ENCODE measurements at places on chromosomes 7 and 10.

DNA sequence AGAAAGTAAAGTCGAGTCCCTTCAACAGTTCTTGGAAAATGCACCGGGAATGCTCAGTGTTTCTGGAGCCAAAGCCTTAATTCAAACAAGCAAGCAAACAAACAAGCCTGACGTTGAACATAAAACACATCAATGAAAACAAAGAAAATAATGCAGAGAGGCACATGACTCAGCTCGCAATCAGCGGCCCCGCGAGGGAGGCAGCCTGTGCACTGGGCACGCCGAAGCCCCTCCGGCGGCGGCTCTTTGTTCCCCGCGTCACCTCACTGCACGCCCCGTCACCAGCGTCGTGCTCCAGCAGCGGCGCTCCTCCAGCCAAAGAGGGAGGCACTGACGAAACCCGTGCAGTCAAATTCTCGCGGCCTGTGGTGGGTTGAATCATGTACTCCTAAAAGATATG lies 151.5 kb downstream of the DNAJB6 start:
- DNase-seq: no peak

GRCh38 chr10:79298403-79299244 lies 48.6 kb upstream of the PPIF start:
- DNase-seq: peak; percentile 79

DNA sequence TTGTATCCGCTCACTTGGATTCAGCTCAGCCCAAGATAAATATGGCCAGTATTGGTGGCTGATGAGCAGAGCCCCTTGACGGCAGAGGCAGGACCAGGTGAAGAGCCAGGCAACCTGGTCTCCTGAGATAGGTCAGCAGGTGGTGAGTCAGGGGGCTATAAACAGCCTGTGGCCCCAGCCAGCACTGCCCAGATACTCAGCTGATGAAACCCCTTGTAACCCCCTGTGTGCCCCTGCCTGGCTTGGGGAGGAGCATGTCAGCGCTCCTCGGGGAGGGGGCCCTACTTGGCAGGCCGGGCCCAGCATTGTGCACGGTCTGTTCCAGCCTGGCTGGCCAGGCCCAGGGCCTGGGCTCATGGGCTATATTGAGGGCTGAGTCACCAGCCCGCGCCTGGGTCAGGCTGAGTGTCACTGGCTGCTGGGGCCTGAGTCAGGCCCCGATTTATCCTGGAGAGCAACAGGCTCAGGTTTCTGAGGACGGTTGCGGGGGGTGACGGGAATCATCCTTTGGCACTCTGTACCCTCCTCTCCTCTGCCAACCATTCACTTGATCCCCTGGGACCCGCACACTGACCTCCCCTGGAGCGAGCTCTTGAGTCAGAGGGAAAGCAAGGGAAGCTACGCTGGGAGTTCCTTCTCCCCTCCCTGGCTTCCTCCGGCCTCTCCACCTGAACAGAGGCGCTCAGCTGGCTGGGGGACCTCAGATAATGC lies 2.8 kb upstream of the FLNC start:
- no peak for DNase-seq

DNA sequence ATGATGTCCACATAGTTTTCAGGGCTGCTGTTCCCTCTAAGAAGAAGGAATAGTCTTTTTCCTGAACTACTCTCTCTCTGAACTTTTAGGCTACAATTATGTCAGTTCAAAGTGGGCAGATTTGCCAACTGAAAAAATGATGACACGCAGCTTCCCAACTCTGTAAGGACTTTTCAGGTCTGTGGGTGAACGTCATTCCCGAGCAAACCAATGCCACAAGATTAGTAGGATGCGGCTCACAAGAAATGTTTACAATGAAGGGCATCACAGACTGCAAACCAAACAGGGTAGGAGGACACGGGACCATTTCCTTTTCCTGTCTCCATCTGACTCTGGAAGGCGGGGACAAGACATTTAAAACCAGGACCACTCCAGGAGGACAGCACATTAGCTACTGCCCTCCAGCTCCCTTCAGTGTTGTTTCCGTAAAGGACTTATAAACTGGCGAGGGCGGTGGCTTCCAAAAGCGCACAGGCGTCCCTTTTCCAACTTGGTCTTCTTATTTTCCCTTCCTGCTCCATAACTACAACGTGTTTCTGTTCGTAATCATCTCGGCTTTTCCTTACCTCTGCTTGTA lies 539 bp upstream of the MKLN1 start:
- DNase-seq: peak; percentile 65

DNA sequence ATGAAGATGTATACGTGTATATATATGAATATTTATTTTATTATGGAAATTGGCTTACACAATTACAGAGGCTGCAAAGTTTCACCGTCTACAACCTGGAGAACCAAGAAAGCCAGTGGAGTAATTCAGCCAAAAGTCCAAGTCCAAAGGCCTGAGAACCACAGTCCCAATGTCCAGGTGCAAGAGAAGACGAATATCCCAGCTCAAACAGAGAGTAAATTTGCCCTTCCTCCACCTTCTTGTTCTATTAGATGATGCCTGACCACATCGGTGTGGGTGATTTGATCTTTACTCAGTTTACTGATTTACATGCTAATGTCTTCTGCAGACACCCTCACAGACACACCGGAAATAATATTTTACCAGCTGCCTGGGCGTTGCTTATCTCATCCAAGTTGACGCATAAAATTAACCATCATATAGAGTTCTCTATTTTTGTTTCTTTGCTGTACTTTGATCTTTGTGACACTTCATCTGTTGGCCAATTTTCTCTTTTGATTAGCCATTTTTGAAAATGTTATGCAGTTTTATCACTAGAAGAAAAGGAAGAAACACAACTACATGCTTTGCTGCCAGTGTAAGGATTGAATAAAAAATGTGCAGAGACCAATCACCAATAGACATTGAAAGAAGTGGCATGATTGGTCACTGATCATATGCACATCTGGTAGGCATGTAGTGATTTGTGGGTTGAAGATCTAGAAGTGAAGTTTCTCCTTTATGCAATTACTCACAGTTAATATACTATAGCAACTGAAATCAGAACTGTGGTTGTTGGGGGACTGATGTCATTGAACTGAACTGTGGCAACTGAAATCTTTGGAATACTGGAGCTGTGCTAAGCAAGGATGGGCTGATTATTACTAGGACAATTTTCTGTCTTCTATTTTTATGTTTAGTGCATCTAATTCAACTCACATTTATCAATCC lies 68.5 kb downstream of the EPDR1 start:
- no peak for DNase-seq

- DNase-seq: no peak
Measured at GRCh38 chr7:37633048-37633447, 50.5 kb upstream of the GPR141 start.

DNA sequence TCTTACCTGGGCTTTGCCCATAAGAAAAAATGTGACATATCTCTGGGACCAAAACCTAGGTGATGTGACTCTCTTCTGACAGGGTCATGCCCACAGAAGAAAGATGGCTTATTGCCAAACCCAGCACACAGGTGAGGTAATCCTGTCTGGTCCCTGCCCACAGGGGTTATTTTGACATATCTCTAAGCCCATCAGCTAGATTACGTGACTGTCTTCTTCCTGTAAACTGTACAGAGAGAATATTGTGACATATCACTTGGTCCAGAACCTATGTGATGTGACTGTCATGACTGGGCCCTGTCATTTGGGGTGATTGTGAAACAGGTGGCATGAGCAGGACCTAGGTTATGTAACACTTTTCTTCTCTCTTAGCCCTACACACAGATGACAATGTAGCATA lies 48.8 kb upstream of the ZNF680 start:
- no peak for DNase-seq

- peak; percentile 9 for DNase-seq
Measured at GRCh38 chr7:21543528-21544302, 876 bp downstream of the DNAH11 start.

DNA sequence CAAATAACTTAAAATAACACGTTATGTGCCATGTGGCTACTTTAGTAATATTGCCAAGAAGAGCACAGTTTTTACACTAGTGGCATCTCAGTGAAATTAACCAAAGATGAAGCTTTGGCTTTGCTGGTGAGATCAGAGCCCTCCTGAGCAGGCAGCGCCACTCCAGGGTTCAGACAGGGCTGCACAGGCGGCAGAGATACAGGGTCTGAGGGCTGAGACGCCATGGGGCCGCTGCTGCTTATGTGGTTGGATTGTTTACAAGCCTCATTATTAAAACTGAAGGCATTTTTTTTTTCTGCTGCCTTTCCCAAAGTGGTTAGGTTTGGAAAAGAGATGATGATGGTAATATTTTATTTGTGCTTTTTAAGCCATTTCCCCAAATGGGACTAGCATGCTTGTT lies 68.8 kb upstream of the DNAJB6 start:
- no peak for DNase-seq

DNA sequence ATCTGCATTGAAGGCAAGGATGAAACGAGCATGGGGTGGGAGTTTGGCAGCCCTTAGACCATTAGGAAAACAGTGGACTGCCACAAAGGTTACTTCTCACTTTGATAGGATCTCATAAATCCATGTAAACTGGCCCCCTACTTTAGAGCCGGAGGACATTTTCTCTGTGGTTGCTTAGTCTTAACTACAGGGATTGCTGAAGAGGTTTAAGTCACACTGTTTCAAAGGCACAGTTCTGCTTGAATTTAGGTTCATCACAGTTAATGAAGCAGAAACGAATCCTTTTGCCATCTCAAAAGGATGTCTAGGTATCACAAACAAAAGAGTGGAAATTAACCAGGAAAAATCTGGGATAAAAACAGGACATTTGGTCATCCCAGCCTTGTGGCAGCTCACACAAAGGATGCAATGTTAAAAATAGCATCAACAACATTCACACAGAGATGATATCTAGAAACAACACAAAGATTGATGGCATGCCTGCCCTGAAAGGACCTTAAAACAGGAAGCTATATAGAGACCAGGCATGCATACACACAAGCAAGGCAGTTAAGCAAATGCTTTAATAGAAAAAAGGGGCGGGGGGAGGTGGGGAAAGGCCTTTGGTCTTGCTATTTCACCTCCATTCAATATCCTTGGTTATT lies 74.0 kb downstream of the DOCK4 start:
- no peak for DNase-seq

GRCh38 chr7:76225379-76225778 lies 23.7 kb downstream of the SRRM3 start:
- DNase-seq: peak; percentile 80

DNA sequence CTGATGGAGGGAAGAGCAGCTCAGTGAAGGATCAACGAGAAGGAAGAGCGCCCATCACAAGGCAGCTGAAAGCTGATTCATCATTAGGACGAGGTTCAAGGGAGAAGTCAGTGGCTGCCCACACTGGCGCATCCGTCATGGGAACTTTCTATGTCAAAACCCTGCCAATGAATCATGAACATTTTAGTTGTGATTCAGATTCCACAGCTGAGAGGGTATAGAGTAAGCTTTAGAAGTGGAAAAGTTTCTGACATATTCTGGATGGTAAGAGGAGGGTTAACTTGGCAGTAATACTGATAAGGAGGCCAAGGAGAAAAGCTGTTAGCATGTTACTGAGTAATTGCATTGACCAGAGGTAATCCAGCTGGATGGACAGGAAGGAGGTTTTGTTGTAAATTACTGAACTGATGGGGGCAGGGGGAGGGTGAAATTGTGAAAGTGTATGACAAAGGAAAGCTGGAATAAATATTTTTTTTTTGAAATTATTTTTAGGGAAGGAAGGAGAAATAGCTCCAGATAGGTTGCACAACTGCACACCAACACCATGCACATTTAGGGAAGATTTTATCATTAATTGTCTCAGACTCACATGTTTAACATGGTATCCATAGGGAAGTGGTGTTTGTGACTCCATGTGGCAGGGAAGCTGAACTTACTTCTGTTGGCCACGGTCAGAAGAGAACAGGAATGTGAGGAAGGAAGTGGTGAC lies 78.3 kb upstream of the NRP1 start:
- no peak for DNase-seq

DNA sequence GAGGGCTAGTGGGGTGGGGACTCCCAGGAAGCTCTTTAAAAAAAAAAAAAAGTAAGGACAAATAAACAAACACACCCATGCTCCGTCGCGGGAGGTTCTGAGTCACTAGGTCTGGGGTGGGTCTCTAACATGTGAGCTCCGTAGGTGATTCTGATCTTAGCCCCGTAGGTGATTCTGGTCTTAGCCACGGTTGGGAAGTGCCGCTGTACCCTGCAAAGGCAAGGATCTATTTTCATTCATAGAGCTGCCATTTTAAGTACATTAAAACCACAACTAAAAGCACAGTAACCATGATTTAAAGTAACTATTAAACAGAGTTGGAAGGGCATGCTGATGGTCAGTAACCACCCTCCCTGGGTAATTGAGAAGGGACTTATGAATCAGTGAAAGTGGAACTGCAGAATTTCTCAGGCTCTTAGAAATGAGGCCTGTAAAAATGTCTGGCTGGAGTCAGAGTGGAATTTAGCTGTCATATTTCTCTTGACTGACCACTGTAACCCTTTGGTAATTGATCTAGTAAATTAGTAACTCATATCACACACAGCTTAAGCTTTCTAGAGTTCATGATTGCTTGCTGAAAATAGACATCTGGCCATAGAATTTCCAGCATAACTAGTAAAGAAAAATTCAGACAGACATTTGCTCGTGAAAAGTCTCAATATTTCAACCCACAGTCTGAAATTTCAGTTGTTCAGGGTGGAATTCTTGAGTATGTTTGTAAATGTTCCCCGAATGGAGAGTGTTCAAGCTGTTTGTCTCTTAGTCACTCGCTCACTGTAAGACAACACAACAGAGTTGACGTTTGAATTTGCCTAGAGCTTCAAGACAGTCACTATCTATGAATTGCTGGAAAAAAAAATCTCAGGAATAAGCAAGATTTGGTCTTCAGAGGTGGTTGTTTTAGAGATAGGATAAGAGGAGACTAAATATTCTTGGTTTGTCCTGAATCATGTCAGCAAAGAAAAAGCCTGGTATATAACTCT lies 34.2 kb upstream of the TCF7L2 start:
- DNase-seq: no peak

DNA sequence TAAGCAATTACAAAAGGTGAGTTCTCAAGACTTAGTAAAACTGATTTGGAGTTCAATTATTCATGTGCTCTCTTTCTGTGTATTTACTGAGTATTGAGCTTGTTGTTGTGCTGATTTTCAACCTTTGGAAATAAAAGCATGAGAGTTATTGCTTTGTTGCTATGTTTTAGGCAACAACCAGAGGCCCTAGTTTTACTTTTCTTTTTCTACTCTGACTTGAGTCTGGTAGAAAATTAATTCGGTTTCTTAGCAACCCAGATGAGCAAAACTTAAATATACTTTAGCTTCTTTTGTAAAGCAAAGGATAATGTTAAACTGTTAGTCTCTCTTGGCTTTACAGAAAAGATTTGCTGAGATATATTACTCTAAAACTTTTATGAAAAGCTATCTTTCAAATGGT lies 66.4 kb upstream of the SCIN start:
- DNase-seq: no peak

DNA sequence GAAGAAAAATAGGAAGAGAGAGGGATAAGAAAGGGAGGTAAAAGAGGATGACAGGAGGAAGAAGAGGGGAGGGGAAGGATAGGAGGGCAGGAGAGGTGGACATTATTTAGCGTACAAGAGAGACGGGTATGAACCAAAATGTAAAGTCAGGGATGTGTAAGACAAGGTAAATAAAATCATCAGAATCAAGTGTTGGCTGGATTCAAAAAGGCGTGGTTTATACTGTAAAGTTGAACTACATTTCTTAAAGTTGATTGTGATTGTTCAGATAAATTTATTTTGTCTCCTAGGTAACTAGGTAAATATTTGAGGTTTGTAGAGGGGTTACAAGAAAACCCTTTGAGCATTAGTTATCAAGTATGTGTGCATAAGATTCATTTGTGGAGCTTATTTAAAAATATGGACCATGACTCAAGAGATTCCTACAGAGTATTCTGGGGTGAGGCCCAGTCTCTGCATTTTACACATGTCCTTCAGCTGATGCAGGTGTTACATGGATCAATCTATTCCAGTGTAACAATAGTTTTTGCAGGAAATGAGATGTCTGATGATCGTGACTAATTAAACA lies 512.1 kb upstream of the MBL2 start:
- no peak for DNase-seq

GRCh38 chr7:98655611-98656010 lies 38.5 kb downstream of the NPTX2 start:
- DNase-seq: no peak
